Stimulated activated CD8-positive, alpha-beta memory T cell treated with anti-CD3 and anti-CD28 coated beads, Interleukin-7, amount 100 ng/mL, for 1 hour (primary cell): ENCODE measurements at places on chromosomes 6 and 20.

DNA sequence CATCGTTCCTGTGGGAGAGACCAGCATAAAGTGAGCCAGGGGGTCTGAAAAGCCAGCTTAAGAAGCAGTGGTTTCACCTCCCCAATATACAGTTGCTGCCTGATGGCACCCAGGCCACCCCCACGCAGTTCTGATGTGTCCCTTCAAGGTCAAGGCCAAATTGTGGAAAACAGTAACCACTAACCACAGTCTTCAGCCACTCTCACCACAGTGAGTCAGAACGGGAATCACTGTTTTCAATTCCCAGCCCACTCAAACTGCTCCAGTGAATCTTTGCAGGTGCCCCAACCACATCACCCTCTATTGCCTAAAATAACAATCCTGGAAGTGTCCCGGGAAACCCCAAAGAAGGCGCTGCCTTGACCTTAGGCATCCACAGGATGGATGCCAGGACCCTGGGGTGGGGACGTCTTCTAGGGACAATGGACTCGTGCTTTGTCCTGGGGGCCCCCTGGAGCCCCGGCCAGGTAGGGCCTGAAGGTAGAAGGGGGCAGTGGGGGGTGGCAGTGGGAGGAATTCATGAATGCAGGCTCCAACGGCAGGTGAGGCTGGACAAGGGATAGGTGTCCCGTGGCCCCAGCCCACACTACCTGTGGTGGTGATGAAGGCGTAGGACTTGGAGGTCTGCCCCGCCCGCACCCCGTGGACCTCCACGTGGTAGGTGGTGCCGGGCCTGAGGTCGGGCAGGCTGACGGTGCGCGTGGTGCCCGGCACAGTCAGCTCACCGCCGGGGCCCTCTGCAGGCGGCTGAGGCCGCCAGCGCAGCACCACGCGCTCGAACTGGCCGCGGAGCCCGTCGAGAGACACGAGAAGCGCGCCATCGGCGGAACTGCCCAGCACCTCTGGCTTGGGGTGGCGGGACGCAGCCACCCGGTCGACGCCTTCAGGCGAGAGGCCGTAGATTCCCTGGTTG is 22.2 kb downstream of the TNXB start:
- no peak for DNase-seq

DNA sequence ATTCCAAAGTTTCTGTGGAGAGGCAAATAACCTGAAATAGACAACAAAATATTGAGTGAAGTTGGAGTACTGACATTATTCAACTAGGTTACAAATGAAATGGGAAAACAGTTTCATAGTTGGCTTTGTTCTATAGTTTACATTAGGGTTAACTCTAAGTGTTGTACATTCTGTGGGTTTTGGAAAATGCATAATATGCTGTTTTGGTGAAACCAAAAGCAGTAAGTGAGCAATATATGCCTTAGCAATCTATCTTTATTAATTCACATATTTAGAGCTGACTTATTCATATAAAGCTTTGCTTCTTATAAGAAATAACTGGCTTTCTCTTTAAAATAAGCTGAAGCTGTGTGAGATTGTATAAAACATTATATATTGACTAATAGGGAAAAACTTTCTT is 157.5 kb upstream of the AHI1 start:
- no peak for DNase-seq

GRCh38 chr20:1579488-1579887 is 22.0 kb upstream of the SIRPD start:
- DNase-seq: no peak

DNA sequence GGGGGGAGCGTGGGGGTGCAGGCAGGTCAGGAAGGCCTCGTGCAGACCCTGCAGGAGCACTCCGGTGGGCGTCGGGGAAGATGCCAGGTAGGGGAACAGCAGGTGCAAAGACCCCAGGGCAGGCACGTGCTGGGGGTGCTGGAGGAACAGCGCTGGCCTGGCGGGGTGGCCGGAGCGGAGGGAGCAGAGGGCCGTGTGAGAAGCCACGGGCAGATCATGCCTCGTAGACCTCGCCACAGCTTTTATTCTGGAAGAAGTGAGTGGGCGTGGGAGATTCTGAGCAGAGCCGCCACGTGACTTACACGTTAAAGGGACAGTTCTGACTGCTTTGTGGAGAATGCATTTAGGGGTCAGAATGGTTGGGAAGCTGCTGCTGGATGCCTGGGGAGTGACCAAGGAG is 9.3 kb downstream of the NTSR1 start:
- no peak for DNase-seq

DNA sequence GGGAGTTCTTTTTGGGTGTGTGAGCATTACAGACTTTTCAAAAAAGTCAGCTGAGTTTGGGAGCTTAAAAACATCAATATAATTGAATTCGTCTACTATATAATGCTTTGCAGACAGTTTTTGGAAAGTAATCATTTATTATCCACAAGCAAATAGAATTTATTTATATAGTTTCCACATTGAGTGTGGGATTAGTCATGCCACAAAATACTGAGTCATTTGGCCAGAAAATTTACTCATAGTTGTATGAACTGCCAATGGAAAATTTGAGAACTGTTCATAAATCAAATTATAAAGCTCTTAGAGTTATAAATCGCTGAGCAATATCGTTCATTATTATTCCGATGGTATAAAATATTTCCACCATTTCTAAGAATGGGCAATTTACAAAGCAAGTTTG is 5.0 kb downstream of the BEND6 start:
- no peak for DNase-seq

- DNase-seq: no peak
Measured at GRCh38 chr20:58402827-58403226, 13.8 kb downstream of the VAPB start.

- no peak for DNase-seq
Measured at GRCh38 chr6:3769610-3770009, 18.1 kb upstream of the PXDC1 start.

DNA sequence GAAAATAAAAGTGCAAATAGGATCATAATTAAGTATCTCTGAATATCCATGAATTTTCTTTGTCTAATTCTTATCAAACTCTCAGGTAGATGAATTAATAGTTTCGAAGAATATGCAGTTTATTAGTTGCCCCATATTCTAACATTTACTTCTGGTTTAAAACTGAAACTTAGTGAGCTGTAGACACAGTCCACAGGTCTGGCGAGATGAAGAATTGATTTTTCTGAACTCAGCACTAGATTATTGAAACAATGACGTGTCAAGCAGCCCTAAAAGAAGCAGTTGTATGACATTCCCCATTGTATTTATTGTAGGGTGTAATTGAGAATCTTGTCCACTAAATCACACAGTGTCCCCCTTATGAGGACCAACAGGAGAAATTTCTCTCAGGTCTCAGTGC is 407.1 kb downstream of the GRIK2 start:
- DNase-seq: no peak

DNA sequence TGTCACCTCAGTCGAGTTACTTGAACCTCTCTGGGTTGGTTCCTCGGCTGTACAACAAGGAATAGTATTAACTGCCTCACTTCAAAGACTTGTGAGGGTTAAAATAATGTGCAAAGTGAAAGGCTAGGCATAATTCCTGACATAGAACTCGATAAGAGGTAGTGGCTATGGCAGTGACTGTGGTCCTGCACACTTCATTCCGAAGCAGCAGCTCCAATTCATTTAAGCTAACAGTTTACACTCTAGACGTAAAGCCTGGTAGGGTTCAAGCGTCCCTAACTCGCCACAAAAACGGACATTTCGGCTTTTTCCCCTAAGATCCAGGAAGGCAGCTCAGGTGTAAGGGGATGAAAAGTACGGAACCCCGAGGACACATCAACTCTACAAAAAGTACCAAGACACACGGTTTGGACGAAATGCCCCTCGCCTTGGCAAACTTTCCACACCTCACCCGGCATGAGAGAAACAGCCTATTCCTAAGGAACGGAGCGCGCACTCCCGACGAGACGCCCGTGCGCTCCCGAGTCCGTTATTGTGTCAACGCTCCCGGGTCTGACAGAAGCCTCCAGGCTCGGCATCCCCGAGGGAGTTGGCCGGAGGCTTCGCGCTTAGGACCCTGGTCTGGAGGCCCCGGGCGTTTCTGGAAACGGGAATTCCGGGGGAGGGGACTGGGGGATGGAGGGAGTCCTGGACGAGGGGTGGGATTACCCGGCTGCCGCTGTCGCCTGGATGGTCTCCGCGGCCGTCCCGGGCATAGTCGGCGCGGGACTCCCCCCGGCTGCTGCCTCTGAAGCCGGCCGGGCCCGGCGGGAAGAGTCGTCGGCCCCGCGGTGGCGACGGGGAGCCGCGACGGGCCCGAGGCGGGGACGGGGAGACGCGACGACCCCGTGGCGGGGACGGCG is 937 bp downstream of the ZNF318 start:
- no peak for DNase-seq

GRCh38 chr6:15621203-15622044 is 41.4 kb downstream of the DTNBP1 start:
- DNase-seq: no peak
